Neural crest cell (in vitro differentiated cells): ENCODE measurements at places on chromosomes 12 and 14. TPM values are rescaled to one million over a fixed set of nuclear protein-coding genes. Genes with fewer than 3 reads are reported as not detected.

GRCh38 chr12:57775563-57776246 is 3.3 kb downstream of the EEF1AKMT3 start:
- peak overlapping the region; percentile 71 for H3K4me3 ChIP-seq
- H3K27ac ChIP-seq, result peak overlapping the region; percentile 72
- H3K36me3 ChIP-seq, result peaks cover 4% of the 10 kb centered on the region
- H3K27me3 ChIP-seq, result peaks cover 6% of the 10 kb centered on the region
- DNase-seq, result no peak
- peaks cover 21% of the 10 kb centered on the region for H3K4me1 ChIP-seq

DNA sequence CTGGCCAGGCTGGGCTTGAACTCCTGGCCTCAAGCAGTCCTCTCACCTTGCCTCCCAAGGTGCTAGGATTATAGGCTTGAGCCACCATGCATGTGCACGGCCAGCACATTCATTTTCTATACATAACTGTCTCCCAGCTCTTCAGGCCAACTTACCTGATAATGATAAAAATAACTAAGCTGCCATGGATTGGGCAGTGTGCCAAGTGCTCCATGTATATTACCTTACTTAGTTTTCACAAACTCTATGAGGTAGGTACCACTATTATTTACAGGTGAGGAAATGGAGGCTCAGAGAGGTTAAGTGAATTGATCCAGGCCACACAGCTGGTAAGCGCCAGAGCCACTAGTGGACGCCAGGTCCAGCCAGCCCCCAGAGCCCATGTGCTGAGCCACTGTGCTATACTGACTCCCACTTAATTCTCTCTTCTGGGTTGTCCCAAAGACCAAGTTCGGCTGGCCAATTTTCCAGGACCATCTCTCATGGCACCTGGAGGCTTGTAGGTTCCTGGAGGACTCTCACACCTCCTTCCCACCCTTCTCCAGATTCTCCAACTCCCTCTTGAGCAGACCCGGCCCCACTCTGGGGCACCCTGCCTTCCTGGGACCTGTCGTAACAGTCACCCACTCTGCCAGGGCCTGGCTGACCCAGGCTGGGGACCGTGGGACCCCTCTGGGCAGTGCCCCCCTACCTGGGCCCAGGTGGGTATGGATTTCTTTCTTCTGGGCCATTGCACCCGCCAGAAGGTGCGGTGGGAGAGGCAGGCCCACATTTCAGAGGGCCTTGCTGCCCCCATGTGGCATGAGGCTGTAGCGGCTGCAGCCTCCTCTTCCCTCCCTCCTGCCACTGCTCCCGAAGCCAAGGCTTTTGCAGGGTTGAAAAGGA is 30.2 kb upstream of the CIPC start:
- no peak overlapping the region for H3K4me3 ChIP-seq
- H3K36me3 ChIP-seq, result no peaks in the 10 kb centered on the region
- DNase-seq, result peak; percentile 59
- no peaks in the 10 kb centered on the region for H3K27me3 ChIP-seq
- H3K4me1 ChIP-seq, result peaks cover 38% of the 10 kb centered on the region
- no peak overlapping the region for H3K27ac ChIP-seq

- H3K36me3 ChIP-seq, result no peaks in the 10 kb centered on the region
- H3K27me3 ChIP-seq, result peaks cover 9% of the 10 kb centered on the region
- DNase-seq, result no peak
- H3K27ac ChIP-seq, result peak overlapping the region; percentile 27
- H3K4me1 ChIP-seq, result peaks cover 4% of the 10 kb centered on the region
Observed at GRCh38 chr12:49868952-49869815, 26.3 kb upstream of the BCDIN3D start.

The BHLHE41 gene
- total RNA-seq, result 0.65 TPM in 1 of 2 replicates, not detected in the other

- H3K27me3 ChIP-seq, result peaks cover 40% of the 10 kb centered on the region
- no peaks in the 10 kb centered on the region for H3K36me3 ChIP-seq
- DNase-seq, result no peak
Observed at GRCh38 chr12:110920324-110920910, at the start of gene MYL2. Gene MYL2 (minus strand): TSS chr12:110920579. CDS start chr12:110920529, 50 bp downstream.

DNA sequence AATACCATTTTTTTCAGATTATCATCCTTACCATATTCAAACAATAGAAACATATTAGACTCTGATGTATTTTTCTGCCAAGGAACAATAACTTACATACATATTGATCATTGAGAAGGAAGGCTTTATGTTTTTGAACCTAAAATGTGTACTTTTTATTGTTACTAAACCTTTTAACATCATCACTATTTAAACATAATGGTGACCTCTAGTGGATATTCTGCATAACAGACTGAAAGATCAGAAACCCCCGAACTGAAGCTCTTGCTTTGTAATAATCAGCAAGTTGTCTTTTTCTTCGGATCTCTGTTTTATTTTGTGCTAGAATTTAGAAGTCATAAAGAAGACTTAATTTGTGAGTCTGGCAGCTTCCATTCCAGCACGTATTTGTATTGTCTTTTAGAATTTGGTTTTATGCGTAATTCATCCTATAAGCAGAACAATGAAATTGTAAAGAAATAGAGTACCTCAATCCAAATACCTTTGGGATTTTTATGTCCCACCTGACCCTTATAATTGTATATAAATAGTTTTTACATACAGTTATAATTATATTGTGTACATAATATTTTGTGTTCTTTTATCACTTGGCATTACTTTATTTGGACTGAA is 125.9 kb upstream of the ATF1 start:
- no peak for DNase-seq
- H3K27ac ChIP-seq, result no peak overlapping the region
- no peaks in the 10 kb centered on the region for H3K36me3 ChIP-seq
- H3K4me1 ChIP-seq, result peaks cover 15% of the 10 kb centered on the region
- no peaks in the 10 kb centered on the region for H3K27me3 ChIP-seq

GRCh38 chr12:93868771-93869170 is 191.6 kb downstream of the CRADD start:
- no peak overlapping the region for H3K27ac ChIP-seq
- no peak overlapping the region for H3K4me3 ChIP-seq
- no peaks in the 10 kb centered on the region for H3K27me3 ChIP-seq
- DNase-seq, result no peak
- peaks cover 35% of the 10 kb centered on the region for H3K36me3 ChIP-seq

DNA sequence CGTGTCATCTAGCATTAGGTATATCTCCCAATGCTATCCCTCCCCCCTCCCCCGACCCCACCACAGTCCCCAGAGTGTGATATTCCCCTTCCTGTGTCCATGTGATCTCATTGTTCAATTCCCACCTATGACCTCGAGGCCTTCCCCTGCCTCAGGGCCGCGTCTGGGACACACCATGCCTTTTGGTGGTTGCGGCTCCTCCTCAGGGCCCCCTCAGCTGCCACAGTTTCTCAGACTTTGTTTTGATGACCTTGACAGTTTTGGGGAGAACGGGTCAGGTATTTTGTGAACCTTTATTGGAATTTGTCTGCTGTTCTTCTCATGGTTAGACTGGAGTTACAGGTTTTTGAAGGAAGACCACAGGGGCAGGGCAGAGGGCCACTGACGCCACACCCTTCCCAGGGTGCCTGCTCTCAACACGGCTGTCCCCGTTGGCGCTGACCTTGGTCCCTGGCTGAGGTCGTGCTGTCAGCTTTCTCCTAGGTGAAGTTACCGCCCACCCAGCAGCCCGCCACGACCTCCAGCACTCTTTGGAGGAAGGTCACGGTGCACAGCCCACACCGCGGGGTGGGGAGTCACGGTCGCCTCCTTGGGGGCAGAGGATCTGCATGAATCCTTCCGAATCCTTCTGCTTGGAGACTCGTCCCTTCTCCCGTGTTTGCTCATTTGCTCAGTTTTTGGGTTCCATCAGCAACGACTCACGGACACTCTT is 130.5 kb downstream of the KIF26A start:
- H3K27ac ChIP-seq, result no peak overlapping the region
- H3K27me3 ChIP-seq, result no peaks in the 10 kb centered on the region
- H3K4me1 ChIP-seq, result peaks cover 9% of the 10 kb centered on the region
- no peaks in the 10 kb centered on the region for H3K36me3 ChIP-seq
- no peak overlapping the region for H3K4me3 ChIP-seq
